Jurkat, Clone E6-1 (cell line): ENCODE measurements at places on chromosomes 3 and 15.

GRCh38 chr15:35724626-35725025 lies 178.7 kb upstream of the DPH6 start:
- DNase-seq: no peak

- no peak for DNase-seq
Observed at GRCh38 chr15:23538648-23539047, 26.8 kb upstream of the MKRN3 start.

DNA sequence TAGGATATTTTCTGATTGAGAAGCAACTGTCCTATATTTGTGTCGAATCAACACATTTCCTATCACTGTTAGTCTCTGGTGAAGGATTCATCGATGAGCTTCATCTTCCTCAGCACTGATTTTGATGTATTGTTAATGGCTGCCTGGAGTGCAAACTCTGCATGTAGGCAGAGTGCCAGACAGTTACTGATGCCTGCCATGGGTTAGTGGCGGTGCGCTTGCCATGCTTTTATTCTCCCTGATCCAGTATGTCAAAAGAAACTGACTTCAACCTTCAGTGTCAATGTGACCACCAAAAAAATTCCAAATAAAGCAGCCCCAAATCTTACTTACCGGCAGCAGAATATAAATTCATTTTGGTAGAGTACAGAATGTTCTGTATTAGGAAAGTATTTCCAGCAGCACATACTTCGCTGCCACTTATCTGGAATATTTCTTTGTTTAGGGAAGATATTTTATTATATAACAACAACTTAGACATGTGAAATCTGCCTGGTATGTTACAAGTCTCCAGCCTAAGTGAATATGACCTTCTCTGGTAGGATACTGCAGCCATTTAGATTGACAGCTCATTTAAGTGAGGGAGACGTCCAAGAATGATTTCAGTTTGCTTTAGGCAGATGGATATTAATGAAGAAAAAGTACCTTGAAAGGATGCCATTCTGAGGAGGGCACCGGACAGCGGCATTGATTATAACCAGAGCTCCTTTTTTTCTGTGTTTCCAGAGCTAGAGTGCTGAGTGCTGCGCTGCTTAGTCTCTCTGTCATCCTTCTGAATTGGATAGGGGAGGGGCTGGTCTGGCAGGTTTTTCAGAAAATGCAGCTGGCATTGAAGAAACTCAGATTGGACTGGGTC lies 59.9 kb downstream of the ARHGEF26 start:
- DNase-seq: no peak

GRCh38 chr3:47250309-47251060 lies 32.1 kb downstream of the KIF9 start:
- DNase-seq: no peak

DNA sequence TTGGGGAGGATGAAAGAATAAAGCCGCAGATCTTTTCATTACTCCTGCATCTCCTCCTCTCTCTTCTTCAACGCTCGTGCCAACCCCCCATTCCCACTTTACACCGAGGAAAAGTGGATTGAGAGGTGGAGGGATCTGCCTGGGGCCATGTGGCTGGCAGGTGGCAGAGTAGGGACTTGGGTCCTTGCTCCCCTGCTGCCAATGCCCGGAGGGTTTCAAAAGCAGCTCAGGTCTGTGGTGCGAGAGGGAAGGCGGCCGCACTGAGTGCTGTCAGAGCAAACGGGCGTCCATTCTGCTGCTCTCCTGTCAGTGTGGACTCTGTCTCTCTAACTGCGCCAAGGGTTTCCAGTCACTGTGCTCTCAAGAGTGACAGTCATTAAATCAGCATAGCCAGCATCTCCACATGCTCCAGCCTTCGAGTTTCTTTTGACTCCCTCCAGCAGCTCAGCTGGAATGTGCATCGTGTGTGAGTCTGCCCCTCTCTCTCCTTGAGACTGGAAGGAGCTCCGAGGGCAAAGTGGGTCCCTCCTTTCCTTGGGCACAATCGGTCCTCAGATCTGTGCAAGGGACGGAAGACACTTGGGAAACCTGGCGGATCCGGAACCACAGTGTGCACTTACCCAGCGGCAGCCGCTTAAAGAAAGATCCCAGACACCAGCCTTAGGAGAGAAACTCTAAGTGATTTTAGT lies 68.6 kb downstream of the VGLL4 start:
- DNase-seq: no peak

DNA sequence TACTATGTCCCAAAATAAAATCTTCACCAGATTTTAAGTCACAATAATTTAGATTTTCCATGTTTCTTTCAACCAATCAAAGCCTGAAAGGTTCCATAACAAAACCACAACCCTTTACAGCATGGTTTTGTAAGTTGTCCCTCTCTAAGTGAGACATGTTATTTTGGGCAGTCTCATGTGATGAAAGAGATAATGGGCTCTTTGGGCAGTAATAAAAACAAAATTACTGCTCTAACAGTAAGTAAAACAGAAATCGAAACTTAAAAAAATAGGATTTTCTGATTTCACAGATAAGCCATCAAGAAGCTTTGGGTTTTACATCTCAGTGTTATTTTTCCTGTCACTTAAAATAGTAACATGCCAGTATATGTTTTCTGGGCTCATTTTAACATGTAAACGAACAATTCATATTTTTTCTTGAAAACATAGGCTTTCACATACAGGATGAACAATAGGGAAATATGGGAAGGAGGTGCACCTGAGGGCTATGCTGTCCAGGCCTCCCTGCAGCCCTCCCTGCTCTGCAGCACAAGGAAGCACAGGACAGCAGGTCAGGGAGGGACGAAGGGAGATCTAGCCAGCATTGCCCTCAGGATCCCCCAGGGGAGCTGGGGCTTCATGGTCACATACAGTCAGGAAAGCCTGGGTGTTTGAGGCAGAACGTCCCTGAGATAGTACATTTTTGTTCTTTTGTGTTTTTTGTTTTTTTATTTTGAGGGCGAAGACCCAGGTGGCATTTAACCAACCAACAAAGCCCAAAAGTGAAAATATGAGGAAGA lies 157.4 kb downstream of the SHOX2 start:
- no peak for DNase-seq

- DNase-seq: no peak
Observed at GRCh38 chr15:29083858-29084257, 185.8 kb downstream of the NSMCE3 start.

GRCh38 chr15:75713338-75713895 lies 769 bp upstream of the CSPG4 start:
- no peak for DNase-seq
